ENCODE measurements at places on chromosomes 3 and 15.

- no peak for DNase-seq
Observed at GRCh38 chr15:50786438-50786837, 20.9 kb upstream of the SPPL2A start.

DNA sequence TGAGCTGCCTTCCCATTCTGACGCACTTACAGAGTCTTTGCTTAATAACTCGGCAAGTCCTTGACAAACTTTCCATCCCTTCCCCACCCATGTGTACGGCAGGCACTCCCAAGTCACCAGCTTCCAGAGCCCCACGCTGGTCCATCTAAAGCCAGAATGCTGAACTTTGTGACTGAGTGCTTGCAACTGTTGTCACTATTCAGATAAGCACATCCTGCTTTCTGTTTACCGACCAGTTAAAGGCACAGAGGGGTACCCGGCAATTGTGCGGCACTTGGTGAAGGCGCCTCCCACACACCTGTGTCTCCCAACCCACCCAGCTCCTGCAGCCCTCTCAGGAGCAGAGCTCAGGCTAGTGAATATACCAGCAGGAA lies 430.6 kb downstream of the FOXP1 start:
- DNase-seq: no peak

DNA sequence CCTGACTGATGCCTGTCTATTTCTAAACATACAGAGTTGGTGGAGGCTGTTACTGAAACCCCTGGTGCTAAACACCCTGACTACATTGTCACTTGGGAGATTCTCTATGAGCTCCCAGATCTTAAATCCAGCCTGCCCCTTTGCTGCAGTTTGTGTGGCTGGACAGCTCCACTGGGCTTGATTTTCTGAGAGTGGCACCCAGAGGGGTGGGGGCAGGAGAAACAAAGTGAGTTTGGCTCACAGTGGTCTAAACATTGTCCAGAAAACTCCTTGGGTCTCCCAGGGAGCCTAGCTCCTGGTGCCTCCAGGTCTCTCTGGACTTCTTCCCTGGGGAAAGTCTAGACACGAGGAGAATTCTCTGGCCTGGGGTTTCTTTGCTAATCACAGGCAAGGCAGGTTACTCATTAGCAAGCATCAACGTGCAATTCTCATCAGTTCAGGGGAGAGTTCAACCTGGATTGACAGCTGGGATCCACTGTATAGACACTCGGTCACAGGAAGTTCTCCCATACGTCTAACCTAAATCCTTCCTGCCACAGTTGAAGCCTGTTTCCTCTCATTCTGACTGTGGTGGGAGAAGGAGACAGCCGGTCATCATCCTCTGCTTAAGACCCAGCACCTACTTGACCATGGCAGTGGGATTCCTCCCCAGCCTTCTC lies 7.1 kb upstream of the DLL4 start:
- DNase-seq: no peak

- DNase-seq: no peak
Observed at GRCh38 chr3:77319711-77320110, 279.8 kb downstream of the ROBO2 start.

- DNase-seq: no peak
Observed at GRCh38 chr3:43087249-43087776, 18.6 kb downstream of the POMGNT2 start.

DNA sequence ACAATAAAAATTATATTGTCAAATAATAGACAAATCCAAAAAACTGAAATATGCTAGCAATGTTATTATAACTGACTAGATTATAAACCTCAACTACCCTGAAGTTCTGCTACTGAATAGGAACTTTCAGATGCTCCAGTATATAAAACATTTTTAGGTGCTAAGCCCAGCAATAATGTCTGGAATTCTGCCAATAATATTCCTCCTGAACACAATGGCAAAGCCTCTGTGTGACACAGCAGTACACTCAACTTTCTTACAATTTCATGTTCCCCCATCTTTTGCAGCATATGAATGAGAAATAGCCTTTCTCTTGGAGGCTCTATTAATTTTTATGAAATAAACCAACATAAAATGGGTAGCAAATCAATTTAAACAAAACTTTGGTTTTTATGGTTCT lies 29.5 kb downstream of the ATOSA start:
- no peak for DNase-seq

DNA sequence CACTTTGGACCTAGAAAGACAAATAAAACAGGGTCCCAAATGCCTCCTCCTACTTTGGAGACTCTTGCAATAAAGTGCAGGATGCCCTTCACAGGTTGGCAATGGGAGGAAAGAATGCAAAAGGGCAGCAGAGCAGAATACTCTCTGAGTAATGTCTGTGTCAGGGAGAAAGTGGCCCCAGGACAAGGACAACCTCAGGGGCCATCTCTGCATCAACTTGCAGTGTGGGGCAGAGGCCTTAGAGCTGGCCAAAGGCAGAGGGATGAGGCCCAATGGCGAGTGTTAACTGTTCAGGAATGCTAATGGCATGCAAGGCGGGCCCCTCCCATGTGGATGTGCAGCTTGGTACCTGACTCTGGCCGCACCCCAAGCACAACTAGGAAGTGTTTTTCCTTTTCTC lies 8.4 kb downstream of the UPK1B start:
- DNase-seq: no peak

DNA sequence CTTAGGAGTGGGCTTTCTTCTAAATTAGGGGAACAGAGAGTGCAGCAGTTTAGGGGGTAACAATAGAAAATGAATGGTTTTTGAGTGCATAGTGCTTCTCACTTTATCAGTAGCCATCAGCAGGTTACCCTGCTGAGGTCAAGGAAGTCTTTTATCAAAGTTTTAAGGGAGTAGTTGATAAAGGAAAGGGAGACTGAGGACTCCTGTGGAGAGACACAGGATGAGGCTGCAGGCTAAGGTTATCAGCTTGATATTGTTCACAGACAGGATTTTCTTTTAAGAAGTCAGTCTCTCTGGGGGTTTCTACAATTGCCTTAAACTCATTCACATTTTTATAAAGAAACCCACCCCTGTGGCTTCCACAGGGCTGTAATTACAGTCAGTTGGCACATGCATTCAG lies 205.0 kb downstream of the AGBL1 start:
- no peak for DNase-seq

DNA sequence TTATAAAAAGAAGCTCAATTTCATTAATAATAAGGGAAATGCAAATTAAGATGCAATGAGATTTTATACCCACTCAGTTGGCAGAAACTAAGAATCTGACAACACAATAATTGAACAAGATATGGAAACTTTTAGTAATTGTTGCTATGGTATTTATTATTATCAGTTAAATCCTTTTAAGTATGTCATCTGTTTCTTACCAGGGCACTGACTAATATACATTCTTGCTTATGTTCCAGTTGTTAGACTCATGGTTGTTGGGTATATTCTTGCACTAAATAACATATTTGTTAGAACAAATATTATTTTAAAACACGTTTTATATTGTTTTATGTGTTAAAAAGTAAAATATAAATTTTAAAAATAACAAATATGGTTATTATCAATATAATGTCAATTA lies 690.3 kb downstream of the MECOM start:
- no peak for DNase-seq

- no peak for DNase-seq
Observed at GRCh38 chr3:62184559-62184958, 188.8 kb downstream of the FEZF2 start.

- no peak for DNase-seq
Observed at GRCh38 chr15:61983081-61983480, 77.2 kb downstream of the VPS13C start.

DNA sequence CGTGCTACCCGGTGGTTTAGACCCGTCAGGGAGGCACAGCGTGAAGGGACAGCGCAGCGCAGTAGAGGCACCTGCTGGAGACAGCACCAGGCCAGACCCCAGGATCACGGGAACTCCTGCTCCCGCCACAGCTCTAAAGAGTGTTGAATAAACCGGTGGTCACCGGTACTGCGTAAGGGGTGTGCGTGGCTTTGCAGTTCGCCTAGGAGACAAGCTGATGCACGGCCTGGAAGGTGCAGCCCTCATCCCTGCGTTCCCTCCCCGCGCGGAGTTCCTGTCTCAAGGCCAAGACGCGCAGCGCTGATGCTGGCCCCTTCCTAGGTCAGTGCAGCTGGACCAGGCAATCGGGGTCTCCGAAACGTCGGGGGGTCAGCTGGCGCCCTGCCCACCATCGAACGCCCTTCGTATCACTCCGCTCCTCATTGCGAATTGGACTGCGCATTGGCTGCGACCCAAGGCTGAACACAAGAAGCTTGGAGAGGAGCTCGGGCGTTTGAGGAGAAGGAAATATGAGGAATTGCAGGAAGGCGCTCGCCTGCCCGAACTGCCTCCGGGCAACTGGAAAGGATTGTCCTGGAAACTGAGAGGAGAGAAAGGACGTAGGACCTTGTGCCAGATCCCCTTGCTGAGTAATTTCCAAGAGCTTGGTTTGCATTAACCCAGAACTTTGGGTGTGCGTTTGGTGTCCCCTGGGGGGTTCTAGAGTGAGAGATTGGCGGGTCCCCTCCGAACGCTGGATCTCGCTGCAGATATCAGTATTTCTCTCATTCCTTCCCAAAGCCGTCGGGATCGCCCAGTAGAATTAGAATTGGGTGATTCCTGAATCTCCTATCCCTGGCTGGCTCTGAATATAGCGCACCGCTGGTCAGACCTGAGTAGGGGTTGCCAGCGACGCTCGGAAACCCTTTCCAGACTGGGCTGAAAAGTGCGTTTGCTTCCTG lies 2.3 kb upstream of the SOX14 start:
- no peak for DNase-seq

- no peak for DNase-seq
Observed at GRCh38 chr15:81275711-81276392, 48.1 kb downstream of the STARD5 start.

DNA sequence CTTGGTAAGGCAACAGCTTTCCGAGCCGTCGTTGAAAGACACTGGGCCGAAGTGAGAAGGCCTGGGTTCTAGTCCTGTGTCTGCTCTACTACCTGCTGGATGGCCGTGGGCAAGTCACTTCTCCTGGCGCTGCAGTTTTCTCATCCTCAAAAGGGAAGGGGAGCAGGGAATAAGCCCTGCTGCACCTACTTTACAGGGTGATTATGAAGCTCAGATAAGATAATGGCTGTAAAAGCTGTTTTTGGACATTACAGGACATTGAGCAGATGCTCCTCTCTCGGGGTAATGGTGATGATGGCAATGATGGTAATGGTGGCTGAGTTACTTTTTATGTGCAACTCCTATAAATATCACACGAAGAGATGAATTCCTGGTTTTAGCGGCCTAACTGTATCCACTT lies 152.6 kb downstream of the FAM43A start:
- no peak for DNase-seq

- no peak for DNase-seq
Observed at GRCh38 chr15:73602446-73602843, 30.7 kb downstream of the NPTN start.

GRCh38 chr3:177427540-177427939 lies 230.3 kb upstream of the TBL1XR1 start:
- DNase-seq: no peak

DNA sequence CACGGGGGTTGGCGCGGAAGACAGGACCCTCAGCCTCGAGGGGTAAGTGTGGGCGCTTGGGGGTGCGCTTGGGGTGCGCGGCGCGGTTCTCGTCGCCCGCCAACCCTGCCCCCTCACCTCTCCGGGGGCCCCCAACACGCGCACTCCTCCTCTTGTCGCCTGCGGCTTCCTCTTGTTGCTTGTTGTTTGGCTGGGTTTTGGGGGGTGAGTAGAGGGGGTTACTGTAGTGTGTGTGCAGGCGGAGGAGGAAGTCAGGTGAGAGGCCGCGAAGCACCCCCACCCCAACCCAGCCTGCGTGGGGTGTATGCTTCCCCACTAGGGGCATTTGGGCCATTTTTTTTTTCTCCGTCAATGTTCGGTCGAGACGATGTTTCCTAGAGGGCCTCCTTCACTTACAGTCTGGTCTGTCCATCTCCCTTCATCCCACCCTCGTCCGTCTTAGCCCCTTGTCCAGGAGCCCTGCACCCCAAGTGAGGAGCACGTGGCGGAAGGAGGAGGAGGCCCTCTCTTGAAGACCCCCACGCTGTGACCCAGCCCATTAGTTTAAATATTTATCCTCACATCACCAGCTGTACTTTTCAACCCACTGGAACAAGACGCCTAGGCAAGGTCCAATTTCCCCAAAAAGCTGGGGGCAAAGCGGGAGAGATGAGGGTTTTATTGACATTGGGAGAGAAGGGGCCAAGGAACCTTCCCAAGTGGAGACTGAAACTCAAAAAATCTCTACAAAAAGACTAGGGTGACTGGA lies 20.4 kb upstream of the SATB1 start:
- peak; percentile 36 for DNase-seq

DNA sequence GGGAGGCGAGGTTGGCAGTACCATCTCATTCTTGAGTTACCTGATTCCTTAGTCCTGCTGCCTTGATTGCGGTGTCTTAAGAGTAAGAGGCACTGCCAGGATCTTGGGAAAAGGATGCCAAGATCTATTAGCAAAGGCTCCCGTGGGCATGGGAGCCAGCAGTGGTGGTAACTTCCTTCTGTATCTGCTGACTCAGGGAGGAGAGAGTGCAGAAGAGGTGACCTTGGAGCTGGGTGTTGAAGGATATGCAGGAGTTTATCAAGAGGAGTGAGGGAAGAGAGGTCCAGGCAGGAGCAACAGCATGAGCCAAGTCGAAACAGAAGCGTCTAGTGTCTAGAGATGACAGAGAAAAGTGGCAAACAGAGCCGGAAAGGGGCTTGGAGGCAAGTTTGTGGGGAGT lies 4.5 kb downstream of the MESP2 start:
- DNase-seq: no peak

DNA sequence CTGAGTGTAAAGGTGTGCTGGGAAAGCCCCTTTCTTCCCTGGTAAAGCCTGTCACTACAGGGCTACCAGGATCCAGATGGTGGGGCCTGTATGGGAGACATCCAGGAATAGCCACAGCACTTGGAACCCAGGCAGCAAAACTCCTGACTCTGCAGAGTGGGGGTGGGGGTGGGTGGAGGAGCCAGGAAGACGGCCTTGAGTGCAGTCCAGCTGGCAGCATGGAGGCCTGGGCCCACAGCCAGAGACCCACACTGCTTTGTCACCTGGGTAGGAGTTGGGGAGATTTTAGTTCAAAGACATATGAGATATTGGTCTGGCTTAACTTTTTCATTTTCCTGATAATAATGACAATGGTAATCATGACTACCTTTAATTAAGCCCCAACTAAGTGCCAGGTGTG lies 116.7 kb upstream of the MRPS22 start:
- DNase-seq: no peak

GRCh38 chr3:186515125-186515524 lies 29.1 kb downstream of the CRYGS start:
- DNase-seq: no peak

DNA sequence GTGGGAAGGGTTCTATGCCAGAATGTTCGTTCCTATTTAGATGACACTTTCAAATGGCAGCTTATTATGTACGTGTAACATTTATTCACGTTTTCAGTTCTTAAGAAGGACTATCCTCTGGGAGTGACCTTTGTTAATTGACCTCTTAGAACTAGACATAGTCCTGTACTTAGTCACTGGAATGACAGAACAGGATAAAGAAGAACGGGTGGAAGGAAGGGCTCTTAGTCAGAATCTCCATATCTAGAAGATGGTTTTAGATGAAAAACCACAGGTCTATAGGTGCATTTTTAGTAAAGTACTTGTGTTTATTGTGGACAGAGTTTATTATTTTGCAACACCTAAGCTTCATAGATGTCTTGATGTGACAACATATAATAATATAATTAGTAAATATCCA lies 6.5 kb downstream of the METTL6 start:
- DNase-seq: no peak

Data from stimulated activated CD4-positive, alpha-beta T cell treated with anti-CD3 and anti-CD28 coated beads, Interleukin-12 subunit alpha, Interleukin-12 subunit beta, amount 100 ng/mL, for 24 hours (primary cell).